ENCODE measurements at places on chromosomes 7 and 10.
A peak's percentile ranks its signal among the peaks of the same experiment; 100 is the strongest.

DNA sequence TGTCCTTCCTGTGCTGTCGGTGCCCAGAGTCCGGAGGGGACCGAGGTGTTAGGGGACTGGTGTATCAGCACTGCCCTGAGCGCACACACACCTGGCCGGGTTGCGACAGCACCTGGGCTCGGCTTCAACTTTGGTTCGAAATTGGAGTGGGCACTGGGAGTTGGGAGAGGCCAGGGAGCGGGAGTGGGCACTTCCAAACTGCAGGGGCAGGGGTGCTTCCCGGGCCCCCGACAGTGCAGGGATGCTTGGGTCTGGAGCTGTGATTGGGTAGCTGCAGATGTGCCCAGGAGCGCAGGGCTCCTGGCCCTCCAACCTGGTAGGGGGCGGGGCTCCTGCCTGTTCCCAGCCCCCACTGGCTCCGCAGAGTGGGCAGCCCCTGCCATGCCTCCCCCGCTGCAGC, 7.7 kb downstream of the BBS9 start:
- DNase-seq, result no peak

GRCh38 chr10:20737107-20737506, 160.0 kb downstream of the NEBL start:
- DNase-seq, result no peak

DNA sequence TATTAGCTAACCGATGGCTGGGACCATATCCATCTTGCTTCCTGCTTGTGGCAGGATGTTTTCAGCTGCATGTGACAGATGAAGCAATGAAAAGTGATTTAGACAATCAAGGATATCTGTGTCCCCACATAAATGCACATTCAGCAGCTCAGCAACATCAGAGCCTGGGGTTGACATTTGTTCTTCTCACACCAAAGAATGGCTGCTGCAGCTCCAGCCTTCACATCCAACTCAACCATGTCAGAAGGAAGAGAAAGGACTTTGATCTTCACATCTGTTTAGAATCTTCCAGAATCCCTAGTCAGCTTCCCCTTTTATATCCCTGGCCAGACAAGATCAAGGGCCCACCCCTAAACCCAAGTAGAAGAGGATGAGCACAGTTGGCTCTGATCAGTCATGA, 11.9 kb upstream of the FRMPD2 start:
- DNase-seq, result no peak

DNA sequence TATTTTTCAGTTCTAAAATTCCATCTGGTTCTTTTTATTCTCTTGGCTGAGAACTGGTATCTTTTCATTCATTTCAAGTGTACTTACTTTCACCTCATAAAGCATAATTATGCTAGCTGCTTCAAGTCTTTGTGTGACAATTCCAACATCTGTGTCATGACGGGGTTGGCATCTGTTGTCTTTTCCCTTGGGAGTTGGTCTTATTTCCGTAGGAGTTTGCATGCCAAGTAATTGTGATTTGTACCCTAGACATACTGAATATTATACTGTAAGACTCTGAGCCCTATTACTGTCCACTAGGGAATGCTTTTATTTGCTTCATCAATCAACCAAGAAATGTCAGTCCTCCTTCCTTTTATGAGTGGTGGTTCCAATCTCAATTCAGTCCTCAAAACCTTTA, 24.6 kb upstream of the HUS1 start:
- no peak for DNase-seq

GRCh38 chr7:87886875-87887274, 10.6 kb downstream of the DBF4 start:
- DNase-seq, result peak; percentile 55

DNA sequence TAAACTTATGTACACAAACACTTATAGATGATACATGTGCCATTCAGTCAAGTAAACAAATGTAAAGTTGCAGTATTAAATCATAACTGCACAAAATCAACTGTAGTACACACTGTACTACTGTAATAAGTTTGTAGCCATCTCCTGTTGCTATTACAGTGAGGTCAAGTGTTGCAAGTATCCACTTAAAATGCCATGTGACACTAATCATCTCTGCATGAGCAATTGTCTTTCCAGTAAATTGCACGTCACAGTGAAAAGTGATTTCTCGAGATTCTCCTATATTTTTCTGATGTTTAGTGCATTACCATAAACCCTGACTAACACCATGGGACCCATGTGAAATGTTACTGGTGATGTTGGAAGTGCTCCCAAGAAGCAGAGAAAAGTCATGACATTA, 293.3 kb upstream of the SP4 start:
- no peak for DNase-seq

GRCh38 chr10:80168679-80169380, 36.3 kb downstream of the PLAC9 start:
- DNase-seq, result no peak

DNA sequence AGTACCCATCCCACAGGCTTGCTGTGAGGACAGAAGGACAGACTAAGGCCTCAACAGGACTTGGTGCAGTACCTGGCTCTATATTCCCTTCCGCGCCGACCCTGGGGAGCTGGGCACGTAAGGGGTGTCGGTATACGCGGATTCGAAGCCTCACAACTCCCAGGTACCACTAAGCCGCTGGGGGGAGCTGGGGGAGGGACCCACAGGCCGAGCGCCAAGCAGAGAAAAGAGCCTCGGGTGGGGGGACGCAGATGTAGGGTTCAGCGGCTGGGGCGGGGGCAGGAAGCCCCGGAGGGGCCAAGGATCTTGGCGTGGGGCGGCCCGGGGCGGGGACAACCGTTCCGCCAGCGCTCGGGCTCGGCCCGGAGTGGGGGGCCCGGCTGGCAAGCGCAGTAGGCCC, 126.4 kb upstream of the ZNF746 start:
- DNase-seq, result peak; percentile 37

DNA sequence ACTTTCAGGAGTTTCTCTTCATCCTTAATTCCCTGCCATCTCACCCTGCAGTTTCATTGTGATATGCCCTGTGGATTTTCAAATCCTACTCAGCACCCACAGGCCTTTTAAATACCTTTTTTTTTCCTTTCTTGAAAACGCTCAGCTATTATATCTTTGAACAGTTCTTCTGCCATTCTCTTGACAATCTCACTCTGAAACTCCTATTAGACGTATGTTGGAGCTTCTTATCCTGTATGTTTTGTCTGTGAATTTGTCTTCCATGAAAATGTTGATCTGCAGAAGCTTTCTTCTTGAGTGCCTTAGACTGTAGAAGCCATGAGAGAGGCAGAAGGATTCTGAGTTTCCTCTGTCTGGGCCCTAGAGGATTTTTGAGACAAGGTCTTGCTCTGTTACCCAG, 18.9 kb upstream of the YAE1 start:
- no peak for DNase-seq

DNA sequence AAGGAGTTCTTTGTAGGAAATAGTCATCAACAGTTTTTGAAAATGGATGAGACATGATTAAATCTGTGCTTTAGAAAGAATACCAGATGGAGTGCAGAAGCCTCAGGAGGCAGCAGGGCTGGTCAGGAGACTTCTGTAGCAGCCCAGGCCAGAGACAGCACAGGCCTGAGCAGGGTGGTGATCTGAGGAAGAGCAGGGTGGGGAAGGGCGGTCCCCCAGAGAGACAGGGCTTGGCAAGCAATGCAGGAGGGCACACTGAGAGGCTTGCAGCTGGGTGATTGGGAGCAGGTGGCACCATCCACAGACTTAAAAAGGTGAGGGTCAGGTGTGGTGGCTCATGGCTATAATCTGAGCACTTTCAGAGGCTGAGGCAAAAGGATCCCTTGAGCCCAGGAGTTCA, 4.3 kb upstream of the SMKR1 start:
- DNase-seq, result no peak

DNA sequence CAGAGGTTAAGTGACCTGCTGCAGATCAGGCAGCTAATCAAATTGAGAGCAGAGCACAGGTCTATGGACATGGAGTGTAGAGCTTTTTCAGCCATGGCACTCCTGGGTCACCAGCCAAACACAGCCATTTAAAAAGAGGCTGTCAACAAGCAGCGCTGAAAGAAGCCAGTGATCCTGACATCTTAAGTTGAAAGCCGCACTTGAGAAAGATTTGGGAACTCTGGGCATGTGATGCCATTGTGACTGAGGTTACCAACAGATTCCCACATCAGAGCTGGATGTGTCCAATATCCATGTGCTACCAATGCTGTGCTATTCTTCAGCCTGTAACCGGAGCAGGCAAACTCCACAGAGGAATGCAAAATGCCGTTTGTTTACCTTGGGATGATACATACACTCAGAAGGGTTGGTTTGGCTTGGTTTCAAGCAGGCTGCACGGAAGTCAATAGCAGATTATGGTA, 56.2 kb upstream of the ABLIM1 start:
- no peak for DNase-seq
